ENCODE measurements at places on chromosomes 2 and 18. TPM values are rescaled to one million over a fixed set of nuclear protein-coding genes. Genes with fewer than 3 reads are reported as not detected.

GRCh38 chr2:128641421-128642080 lies 322.9 kb upstream of the HS6ST1 start:
- no peaks in the 10 kb centered on the region for H3K27me3 ChIP-seq
- no peaks in the 10 kb centered on the region for H3K4me1 ChIP-seq
- DNase-seq = peak; percentile 28
- H3K27ac ChIP-seq = no peak overlapping the region
- no peak overlapping the region for H3K4me3 ChIP-seq
- H3K36me3 ChIP-seq = no peaks in the 10 kb centered on the region

DNA sequence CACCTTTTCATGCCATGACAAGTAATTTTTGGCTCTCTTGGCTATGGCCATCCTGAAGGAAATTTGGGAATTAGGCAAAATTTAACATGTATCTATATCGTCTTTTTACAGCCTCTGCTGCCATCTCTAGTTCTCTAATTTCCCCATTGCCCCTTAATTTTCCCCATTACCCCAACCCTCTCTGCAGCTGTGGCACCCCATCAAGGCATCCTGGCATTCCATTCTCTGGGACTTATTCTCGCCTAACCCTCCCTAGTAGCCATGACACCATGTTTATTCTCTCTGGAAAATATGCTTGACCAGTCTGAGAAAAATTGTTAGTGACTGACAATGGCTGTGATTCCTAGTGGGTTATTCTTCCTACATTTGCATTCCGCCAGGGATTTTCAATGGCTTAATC lies 43.9 kb upstream of the GLS start:
- no peak overlapping the region for H3K27ac ChIP-seq
- H3K36me3 ChIP-seq = no peaks in the 10 kb centered on the region
- H3K27me3 ChIP-seq = no peaks in the 10 kb centered on the region
- H3K4me3 ChIP-seq = no peak overlapping the region
- no peaks in the 10 kb centered on the region for H3K4me1 ChIP-seq
- DNase-seq = no peak

DNA sequence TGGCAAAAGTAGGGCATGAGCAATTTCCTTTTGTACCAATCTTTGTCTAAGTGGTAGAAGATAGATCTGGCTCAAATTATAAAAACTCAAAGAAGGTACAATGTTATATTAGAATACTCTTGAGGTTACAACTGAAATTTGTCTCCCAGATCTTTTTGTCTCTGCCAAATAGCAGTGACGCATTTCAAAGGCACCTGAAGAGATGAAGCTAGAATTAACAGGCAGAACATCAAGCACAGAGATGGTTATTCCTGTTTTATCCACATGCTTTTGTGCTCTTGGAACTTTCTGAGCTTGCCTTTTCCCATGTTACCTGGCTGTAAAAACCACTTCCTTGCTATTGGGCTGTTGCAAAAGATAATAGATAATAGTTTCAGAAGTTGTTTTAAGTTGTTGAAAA lies 74.3 kb downstream of the GREB1L start:
- H3K36me3 ChIP-seq = no peaks in the 10 kb centered on the region
- H3K4me3 ChIP-seq = no peak overlapping the region
- no peaks in the 10 kb centered on the region for H3K27me3 ChIP-seq
- no peak for DNase-seq
- H3K27ac ChIP-seq = no peak overlapping the region

The CCDC68 gene
- total RNA-seq = 6.6 TPM

The CD8B gene
- total RNA-seq = 3.5 TPM

The ARID5A gene
- total RNA-seq = 56.4 TPM

Measured in breast epithelium (tissue), 4 donors.